Effector memory CD8-positive, alpha-beta T cell (primary cell): ENCODE measurements at places on chromosomes 4 and X.

- DNase-seq: no peak
Measured at GRCh38 chrX:7134981-7135380, 12.5 kb upstream of the STS start.

- DNase-seq: no peak
Measured at GRCh38 chr4:5166377-5166776, 115.1 kb downstream of the STK32B start.

- DNase-seq: no peak
Measured at GRCh38 chr4:132818091-132818490, 331.0 kb upstream of the PCDH10 start.

- no peak for DNase-seq
Measured at GRCh38 chrX:84666086-84666485, 163.8 kb upstream of the HDX start.

DNA sequence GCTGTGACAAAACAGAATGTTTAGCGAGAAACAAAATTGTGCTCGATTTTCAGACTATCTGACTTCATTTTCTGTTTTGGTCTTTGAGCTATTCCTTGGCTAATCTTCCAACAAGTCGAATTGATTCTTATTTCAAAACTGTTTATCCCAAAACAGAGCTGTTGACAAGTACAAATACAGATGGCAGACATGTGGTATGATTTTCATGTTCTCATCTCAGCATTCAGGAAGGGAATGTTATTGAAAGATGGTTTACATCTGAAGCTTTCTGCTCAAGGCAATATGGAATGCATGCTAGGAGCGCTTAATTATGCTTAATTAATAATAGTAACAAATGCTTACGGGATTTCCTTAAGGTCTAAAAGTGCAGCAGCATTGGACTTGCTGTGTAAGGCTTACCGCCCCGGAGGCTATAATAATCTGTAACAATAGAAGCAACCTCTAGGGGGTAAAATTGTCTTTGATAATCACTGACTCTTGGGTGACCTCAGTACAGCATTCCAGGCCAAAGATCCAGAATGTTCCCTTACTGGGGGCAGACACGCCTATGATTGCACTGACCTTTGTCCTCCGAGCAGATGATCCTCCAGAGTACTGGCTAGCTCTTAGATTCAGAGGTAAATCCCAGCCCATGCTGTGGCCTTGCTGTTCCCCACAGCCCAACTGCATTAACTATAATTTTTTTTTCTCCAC is 16.4 kb downstream of the LSM6 start:
- no peak for DNase-seq

GRCh38 chrX:134718105-134718965 is 60.1 kb upstream of the PLAC1 start:
- DNase-seq: no peak

- DNase-seq: no peak
Measured at GRCh38 chr4:54225598-54226403, 3.3 kb upstream of the PDGFRA start.

GRCh38 chrX:78923198-78924015 is 21.8 kb upstream of the P2RY10 start:
- DNase-seq: no peak

- DNase-seq: no peak
Measured at GRCh38 chrX:140273921-140274320, 230.9 kb downstream of the SOX3 start.

- DNase-seq: no peak
Measured at GRCh38 chr4:102683881-102684609, 76.7 kb downstream of the MANBA start.

DNA sequence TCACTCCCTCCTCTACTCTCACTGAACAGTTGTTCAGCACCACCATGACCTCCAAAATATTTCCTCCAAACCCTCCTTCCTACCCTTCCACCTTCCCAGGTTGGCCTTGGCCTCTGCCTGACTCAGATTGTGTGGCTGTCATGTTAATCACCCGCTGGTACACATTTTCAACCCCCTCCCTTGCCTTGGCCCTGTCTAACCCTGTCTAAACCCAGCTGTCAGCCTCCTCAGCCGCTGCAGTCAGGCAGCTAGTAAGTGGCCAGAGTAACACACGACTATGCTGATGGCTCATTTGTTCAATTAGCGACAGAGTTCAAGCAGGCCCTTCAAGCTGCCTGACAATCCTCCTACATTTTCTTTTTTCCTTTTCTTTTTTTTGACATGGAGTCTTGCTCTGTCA is 18.0 kb downstream of the ING2 start:
- DNase-seq: no peak

GRCh38 chrX:9899640-9900111 is 67.5 kb upstream of the CLDN34 start:
- no peak for DNase-seq

- no peak for DNase-seq
Measured at GRCh38 chr4:94397635-94398034, 54.1 kb upstream of the PDLIM5 start.

- no peak for DNase-seq
Measured at GRCh38 chr4:139987502-139987850, 166.5 kb downstream of the MAML3 start.

DNA sequence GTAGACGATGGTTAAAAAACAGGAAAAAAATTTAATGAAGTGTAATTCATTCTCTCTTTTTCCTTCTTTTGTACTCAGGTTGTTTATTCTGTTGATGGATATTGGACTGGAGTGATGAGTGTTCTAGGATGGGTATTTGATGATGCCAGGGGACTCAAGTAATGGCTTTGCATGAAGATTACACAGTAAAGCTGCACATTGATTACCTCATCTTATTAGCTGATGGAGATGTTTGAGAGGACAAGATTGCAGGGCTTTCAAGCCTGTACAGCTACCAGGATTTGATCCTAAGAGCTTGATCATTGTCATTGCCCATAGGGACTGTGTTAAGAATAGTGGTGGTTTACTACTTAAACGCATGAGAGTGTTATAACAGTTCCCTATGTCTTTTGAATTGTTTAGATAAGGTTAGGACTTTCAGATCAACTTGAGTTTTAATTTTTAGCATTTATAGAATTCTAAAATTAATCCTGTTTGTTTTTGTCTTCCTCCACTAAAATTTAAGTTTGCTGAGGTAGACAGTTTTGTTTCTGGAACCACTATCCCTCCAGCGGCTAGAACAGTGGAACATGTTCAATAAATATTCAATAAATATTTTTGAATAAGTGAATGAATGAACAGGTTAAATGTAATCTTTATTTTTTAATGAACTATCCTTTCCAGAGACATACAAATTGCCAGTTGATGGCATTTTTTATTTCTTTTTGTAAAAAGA is 58.2 kb downstream of the GAB1 start:
- DNase-seq: no peak

- DNase-seq: no peak
Measured at GRCh38 chr4:147578051-147578476, 39.1 kb upstream of the TMEM184C start.

- DNase-seq: no peak
Measured at GRCh38 chr4:7210824-7211223, 18.5 kb downstream of the SORCS2 start.

DNA sequence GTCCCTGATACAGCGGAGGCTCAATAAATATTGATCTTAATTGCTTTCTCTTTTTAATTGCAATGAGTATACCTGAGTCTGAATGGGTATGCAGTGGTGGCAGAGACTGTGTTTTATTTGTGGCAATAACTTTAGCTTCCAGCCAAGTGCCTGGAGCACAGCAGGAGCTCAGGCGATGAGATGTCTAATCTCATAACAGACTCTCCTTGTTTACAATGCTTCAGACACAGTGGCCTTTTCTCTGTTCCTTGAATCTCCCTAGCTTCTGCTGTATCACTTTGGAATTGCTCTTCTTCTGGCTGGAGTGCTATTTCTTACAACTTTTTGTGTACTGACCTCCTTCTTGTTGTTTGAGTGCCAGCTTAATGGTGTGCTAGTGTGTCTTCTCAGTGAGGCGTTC is 91.5 kb upstream of the UNC5C start:
- no peak for DNase-seq

GRCh38 chr4:140151699-140152012 is 2.3 kb downstream of the MAML3 start:
- no peak for DNase-seq

DNA sequence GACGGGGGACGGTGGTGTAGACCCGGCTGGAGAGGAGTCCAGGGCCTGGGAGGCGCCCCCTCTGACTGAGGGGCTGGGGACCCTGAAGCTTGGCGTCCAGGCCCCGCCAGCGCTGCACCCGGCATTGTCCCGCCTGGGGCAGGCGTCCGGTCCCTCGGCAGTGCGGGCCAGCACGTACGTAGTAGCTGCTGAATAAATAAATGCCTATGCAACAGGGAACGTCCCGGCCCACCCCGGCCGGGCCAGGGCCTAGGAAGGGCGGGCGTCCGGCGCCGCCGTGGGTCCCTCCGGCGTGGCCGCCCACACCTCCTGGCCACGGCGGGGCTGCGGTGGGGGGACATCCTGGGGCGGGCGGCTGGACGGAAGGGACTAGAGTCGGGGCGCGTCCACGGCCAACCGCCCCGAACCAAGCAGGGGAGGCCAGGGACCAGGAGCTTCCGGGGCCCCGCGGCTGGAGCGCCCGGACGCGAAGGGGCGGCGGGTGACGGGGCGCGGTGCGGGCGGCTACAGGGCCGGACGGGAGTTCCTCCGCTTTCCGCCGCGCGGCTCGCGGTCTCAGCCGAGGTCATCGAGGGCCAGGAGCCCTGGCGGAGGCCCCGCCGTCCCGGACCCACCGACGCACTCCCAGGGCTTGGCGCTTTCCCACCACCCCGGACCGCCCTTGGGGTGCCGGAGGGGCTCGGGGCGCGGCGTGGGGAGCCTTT is 886 bp upstream of the WWC2 start:
- no peak for DNase-seq

DNA sequence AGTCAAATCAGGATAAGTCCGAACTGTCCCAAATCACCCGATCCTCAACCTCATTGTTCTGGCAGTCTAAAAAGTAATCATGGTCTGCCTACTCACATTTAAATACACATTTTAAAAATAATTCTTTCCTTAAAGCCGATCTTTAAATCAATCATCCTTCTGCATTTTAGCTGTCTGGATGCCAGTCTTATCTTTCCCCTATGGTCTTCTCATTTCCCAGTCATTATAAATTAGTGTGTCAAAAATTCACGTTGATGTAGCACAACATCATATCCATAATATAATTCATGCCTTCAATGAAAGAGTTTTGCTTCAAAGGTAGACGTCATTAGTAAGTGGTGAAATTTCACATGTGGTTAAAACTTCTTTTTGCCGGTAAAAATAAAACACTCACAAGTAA is 108.1 kb upstream of the FRG1 start:
- no peak for DNase-seq

DNA sequence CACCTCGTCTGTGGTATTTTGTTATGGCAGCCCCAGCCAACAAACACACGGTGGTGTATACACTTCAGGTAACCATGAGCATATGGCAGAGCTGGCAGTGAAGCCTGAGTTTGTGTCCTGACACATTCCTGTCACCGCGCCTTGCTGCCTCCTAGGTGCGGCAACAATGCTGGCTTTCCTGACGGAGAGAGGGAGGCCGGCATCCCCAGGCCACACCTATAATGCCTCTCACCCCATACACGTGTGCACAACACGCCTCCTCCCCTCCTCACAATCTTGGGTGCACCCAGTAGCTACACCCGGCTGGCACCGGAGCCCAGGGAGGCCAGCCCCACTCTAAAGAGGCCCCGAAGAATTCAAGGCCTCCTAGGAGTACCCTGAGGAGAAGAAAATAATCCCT is 158.5 kb downstream of the NSUN7 start:
- DNase-seq: no peak

GRCh38 chr4:180530787-180531186 is 1712.4 kb upstream of the TENM3 start:
- DNase-seq: no peak

GRCh38 chr4:73234712-73235111 is 23.9 kb downstream of the ANKRD17 start:
- no peak for DNase-seq

DNA sequence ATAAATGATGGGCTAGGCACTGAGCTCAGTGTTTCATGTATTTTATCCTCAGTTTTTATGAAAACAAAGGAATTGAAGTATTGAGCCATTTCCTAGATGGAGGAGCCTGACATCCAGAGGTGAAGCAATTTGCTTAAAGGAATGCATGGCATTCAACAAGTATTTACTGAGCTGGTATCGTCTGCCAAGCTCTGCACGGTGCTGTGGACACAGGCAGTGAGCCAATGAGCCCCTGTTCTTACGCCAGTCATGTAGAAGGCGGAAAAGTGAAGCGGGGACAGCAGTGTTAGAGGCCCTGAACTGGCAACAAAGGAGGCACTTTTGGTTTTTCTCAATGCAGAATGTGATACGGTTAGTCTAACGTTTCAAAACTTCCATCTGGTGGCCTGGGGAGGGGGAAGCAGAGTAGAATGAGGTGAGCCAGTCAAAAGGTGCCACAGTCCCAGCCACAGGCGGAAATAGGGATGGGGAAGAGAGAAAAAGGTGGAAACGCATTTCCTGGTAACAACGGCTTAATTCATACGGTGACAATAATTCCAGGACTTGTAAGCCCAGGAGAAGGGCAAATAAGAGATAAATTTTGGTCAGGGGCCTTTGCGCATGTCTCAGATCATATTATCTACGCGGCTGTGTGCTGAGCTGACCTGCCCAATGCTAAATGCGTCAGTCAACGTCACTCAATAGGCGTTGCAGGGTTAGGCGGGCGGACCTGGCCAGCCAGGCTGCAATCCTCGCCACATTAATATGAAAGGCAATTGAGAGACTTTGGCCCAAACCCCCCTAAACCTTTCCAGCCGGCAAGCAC is 133.9 kb downstream of the AFAP1 start:
- no peak for DNase-seq

GRCh38 chr4:83171436-83172039 is 57.0 kb upstream of the PLAC8 start:
- no peak for DNase-seq

- peak; percentile 20 for DNase-seq
Measured at GRCh38 chr4:169810325-169811323, 52.9 kb upstream of the HPF1 start.

- no peak for DNase-seq
Measured at GRCh38 chrX:24443918-24444317, 21.2 kb upstream of the PDK3 start.

DNA sequence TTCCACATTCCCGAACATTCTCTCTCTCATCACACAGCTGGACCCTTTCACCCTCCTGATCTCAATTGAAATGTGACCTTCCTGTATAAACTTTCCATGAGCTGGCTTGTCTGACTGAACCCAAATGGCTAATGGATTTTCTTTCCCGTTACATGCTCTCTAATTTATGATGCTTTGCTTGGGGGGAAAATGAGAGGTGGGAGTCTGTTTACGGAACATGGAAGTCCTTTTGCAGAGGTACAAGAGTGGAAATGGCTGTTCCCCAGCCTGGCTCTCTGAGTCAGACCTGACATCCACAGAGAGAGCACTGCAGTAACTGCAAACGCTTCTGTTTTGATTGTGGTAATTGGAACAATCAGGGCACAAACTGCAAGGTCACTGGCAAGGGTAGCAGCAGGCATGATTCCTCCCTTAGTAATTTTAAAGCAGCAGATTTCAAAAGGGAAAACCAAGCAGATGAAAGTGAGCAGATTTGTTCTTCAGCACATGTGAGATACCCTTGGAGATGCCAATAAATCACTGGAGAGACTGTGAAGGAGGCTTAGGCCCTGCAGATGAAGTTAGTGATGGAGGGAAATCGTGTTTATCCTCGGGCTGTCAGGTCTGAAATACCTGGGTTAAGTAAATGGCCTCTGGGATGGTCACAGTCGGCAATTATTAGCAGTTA is 83.9 kb downstream of the SNCA start:
- no peak for DNase-seq
